Ecto neural progenitor cell (in vitro differentiated cells): ENCODE measurements at places on chromosomes 4 and X.

DNA sequence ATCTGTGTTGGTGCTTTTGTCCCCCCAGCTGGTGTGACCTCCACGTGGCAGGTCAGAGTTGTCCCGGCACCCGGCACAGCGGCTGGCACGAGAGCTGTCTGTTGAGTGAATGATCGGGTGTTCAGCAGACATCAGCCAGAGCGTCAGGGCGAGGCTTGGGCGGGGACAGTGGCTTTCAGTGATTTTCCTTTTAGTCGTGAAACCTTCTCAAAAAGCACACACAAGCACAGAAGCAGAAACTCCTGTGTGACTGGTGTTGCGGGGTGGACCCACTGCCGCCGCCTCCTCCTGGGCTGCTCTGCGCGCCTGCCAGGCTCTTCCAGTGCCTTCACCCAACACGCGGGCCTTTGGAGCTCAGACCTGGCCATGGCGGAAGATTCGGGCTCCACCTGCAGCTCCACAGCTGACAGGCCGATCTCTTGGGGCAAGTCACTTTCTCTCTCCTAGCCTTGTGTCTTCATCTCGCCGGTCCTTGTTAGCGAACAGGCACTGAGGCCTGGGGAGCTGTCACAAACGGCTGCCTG lies 51.4 kb upstream of the HGFAC start:
- DNase-seq, result no peak

- DNase-seq, result no peak
Measured at GRCh38 chr4:89213382-89213701, 94.3 kb downstream of the GPRIN3 start.

GRCh38 chr4:81152839-81153713 lies 61.9 kb downstream of the PRKG2 start:
- DNase-seq, result no peak

- no peak for DNase-seq
Measured at GRCh38 chr4:170529748-170530722, 440.3 kb upstream of the AADAT start.

DNA sequence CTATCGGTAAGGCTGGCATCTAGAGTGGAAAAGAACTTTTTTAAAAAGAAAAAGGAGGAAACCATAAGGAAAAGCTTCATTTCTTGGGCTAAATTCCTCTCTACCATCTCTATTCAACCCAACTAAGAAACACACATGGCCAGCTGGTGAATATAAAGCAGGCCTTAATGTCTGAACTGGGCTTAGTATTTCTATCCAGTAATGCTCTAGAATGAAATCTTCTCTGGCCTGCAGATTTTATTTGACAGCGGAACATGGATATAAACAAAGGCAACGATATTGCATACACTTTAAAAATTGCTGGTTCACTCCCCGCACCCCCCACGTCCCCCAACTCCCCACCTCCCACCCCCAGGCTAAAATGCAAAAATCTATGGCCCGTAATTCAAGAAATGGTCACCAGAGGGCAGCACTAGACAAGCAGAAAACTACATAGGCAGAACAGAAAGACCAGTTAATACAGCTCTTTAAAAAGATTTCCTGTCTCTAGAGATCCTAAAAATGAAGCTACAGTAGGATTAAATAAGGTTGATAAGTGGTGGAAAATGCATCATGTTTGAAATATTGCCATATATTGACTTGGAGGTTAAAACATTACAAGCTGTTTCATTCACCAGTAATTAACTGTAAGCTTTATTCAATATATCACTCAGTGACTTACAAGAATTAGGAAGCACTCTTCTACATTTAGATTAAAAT lies 155.2 kb upstream of the GALNT7 start:
- peak; percentile 70 for DNase-seq

DNA sequence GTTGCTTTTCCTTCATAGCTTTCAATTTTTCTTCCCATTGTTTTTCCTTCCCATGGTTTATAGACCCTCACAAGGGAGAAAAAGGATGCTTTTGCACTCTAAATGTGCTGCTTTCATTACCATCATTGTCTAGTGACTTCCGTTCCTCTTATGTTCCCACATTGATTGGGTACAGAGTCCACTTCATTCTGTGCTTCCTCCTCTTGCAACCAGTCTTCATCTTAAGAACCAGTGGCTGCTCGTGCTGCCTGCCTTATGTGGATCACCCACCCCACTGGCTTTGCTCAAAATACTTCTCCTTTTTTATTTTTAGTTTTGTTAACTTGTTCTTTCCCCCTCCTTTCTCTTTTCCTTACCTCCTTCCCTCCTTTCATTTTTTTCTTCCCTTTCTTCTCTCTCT lies 76.5 kb upstream of the BOD1L1 start:
- DNase-seq, result no peak

DNA sequence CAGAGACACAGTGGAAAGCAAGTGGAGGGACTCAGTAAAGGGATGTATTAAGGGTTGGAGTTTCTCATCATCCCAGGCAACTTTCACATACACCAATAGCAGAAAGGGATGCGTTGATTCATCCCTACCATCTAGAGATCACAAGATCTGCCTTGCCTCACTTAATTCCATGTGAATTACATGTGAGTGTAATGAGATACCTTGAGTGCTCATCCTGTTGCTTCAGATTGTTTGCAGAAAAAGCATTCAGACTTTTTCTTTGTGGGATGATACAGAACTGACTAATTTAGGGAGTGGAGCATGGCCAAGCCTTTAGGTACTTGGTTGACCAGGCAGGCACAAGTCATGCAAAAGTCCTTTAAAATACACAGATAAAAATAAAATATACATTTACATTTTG lies 124.8 kb upstream of the SLIT2 start:
- no peak for DNase-seq

DNA sequence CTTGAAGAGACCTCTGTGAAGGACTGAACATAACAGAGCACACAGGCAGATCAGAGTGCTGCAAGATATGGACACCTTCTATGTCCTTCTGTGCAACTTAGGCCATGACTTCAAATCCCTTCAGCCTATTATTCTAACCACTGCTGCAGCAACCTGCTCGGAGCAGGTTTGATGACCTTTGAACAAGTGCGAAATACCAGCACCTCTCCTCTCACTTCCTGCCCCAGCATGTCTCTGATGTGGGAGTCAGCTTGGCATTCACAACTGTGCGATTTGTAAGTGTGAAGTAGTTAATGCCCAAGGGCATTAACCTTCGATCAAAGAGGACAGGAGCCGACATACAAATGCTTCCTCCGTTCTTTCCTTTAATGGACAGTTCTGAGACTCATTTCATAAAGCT lies 1.6 kb upstream of the EXOC1 start:
- no peak for DNase-seq

- DNase-seq, result no peak
Measured at GRCh38 chrX:95585321-95585720, 1099.3 kb upstream of the DIAPH2 start.

DNA sequence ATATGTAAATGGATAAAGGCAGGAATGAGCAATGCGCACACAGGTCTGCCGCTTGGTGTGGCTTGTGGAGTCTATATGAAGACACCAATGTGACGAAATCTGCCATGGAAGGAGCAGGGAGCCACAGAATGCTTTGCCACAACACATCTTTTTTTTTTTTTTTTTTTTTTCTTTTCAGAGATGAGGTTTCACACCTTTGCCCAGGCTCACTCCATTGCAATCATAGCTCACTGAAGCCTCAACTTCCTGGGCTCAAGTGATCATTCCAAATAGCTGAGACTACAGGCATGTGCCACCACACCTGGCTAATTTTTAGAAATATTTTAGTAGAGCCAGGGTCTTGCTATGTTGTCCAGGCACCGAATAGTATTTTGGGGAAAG lies 17.4 kb upstream of the SLC34A2 start:
- DNase-seq, result no peak

DNA sequence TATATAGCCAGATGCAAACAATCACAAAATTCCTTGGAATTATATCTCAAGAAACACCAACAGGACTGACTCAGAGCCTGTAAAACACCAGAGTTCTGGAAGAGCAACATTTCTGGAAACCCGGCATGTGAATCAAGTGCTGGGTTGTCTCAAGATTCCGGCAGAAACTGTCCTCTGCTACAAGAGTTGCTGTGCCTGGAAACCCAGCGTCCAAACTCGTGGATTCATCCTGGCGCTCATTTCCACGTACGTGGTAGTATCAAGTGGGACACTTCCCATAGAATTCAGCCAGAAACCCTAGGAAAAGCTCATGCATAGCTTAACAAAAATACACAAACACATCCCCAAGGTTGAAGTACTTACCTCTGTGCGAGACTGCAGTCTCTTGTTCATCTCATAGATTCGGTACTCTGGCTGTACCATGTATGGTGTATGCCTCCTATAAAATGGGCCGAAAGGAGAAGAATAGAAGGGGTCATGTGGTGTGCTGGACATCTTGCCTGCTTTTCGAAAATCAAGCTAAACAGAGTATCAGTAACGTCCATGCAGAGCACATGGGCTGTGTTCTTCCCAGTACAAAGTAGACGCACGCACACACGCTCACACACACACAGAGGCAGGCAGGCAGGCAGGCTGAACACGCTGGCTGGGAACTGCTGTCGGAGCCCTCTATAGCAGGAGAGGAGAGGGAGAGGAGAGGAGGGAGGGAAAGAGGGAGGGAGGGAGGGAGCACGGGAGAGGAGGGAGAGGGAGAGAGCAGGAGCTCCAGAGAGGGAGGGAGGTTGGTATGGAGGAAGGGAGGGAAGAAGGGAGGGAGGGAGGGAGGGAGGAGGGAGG lies at the start of gene LDB2:
Gene LDB2 (minus strand): TSS at position 655 of the 837 bp plus-strand sequence.
- peak; percentile 78 for DNase-seq
